T-helper 17 cell (primary cell): ENCODE measurements at places on chromosomes 12 and 14. TPM values are rescaled to one million over a fixed set of nuclear protein-coding genes. Genes with fewer than 3 reads are reported as not detected.

Gene TUBA1B
- 159 TPM for total RNA-seq

Gene TMEM121
- 0.85 TPM for total RNA-seq

Gene NPFF
- not detected for total RNA-seq

Gene SLC41A2
- 2.9 TPM for total RNA-seq

Gene GALNT8
- total RNA-seq, result 1.4 TPM

Gene FGD4
- total RNA-seq, result 0.94 TPM

Gene RPGRIP1
- 0.94 TPM for total RNA-seq

Gene SLC7A8
- total RNA-seq, result 2.5 TPM

Gene CEBPE
- 0.25 TPM for total RNA-seq

Gene KRT77
- not detected for total RNA-seq

Gene C14orf132
- 2.8 TPM for total RNA-seq
